ENCODE measurements at places on chromosomes 16 and 17.

DNA sequence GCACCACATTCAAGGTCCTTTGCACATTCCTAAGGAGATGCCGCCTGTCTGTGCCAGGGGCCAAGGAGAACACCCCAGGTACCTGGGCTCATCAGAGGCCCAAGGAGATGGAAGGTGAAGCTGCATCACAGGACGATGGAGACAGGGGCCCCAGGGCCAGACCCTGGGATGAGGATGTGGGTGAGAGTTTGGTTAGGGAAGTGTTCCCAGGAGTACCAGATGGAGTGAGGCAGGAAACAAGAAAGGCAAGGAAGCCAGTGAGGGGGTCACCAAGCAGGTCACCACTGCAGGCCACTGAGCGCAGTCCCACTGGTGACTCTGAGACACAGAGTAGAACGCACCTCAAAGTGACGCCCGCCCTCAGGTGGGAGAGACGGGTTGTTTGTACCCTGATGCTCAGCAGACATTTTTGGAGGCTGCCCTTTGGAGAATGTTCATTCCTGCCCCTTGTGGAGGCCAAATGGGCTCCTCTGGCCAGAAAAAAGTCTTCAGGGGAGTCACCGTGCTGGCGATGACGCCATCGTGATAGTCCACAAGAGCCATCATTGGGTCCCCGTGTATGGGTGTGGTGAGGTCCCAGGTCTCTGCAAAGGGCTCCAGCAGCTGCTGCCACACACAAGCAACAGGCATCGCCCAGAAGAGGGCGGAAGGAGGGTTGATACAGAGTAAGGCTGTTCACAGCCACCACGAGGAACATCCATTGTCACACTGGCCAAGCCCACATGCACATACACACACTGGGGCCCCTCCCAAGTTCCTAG is 57.5 kb downstream of the BEAN1 start:
- no peak for DNase-seq

DNA sequence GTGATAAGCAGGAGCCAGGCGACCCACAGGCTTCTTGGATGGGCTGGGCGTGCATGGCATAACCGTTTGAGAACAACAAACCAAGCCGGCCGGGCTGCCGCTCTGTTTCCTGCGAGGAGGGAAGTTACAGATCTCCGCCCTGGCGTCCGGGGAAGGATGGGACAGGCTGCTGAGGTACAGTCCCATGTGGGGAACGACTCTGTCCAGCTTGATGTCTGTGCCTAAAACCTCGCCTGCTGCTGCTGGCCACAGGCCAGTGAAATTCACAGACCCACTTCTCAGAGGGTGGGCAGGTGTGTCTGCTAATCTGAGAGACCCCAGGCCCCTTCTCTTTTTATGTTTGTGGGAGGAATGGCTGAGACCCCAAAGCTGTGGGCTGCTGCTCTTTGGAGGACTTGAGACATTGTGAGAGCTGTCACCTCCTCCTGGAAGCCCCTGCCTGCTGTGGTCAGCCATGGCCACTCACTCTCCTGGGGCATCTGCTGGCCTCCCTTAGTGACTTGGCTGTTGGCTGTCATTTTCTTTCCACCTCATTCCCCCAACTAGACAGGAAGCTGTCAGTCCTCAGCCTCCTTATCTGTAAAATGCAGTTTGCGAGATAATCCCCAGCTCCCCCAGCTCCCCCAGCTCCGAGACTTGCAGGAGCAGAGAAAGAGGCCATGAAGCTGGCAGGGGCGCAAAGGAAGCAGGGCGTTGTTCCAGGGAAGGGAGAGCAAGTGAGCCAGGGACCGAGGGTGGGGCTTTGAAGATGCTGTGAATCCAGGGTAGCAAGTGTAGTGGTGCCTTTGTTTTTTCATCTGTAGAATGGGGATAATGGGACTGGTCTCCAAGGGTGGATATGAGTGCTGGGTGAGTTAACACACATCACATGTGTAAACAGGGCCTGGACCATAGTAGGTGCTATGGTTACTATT is 51.0 kb downstream of the CMIP start:
- no peak for DNase-seq

GRCh38 chr17:27664606-27664965 is 33.6 kb downstream of the LGALS9 start:
- DNase-seq = no peak

DNA sequence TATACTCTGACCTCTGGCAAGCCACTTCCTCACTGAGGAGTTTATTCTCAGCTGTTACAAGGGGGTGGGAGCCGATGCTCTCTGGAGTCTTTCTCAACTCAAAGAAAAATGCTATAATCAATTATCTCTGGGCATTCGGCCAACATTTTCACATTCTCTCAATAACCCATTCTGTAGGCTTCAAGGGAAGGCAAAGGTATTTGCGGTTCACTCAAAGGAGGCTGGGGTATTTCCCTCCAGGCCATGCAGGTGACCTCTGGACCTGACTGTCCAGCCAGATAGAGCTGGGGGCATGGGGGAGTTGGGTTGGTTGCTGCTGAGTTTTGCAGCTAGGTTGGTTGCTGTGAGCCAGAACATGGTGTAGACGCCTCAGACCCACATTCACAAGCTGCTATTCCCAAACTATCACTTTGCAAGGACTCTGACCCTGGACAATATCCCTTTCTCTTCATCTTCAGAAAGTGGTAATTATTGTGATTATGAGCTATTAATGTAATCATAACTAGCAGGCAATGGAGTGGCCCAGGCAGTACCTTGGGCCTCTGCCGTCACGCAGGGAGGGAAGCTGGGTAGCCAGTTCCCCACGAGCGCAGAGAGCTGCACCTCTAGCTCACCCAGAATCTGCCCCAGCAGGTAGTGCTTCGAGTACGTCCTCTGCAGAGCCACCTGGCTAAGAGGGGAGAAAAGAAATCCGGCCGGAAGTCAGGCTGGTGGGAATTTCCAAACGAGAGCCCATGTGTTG is 42.1 kb downstream of the AIPL1 start:
- DNase-seq = no peak

DNA sequence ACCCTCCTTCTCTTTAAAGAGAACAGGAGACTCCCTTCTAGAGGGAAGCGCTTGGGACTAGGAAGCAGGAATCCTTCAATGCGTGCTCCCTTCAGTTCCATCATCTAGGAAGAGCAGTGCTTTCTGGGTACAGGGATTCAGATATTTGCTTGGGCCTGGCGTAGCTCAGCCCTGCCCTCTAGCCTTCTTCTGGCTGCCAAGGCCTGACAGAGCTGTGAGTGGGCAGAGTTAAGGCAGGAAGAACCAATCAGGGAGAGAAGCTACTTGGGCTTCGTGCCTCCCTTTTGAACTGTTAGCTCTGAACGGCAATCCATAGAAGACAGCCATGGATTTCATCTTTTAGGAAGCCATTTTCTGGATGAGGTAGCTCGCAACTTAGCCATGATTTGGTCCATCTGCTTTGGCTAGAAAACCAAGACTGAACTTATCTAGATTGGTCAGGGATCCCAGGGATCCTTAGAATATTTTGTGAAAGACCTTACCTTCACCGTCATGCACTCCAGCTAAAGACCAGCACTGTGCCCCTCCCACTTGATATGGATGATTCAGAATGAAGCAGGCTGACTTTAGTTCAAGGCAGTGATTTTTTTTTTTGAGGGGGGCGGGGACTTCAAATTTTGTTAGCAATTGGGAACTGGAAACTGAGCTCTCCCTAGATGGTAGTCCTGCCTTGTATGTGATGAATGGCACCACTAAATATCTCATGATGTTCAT is 2.5 kb upstream of the CORO6 start:
- DNase-seq = no peak

- DNase-seq = no peak
These were observed 5.0 kb downstream of the GCGR start for GRCh38 chr17:81808778-81809555.

DNA sequence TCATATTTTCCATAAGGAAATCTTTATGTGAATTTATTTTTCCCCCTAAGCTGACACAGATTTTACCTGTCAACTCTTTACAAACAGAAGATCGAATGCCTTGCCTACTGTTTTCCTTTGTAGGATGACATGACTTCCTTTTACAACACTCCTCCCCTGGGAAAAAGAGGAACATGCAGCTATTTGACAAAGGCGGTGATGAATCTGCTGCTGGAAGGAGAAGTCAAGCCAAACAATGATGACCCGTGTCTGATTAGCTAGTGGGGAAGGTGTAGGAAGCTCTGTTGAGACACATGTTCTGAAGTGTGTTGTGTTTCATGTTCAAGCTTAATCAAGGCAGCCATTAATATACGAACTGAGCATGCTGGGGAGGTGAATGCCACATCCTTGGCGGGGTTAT is 238.0 kb downstream of the PHKB start:
- no peak for DNase-seq

DNA sequence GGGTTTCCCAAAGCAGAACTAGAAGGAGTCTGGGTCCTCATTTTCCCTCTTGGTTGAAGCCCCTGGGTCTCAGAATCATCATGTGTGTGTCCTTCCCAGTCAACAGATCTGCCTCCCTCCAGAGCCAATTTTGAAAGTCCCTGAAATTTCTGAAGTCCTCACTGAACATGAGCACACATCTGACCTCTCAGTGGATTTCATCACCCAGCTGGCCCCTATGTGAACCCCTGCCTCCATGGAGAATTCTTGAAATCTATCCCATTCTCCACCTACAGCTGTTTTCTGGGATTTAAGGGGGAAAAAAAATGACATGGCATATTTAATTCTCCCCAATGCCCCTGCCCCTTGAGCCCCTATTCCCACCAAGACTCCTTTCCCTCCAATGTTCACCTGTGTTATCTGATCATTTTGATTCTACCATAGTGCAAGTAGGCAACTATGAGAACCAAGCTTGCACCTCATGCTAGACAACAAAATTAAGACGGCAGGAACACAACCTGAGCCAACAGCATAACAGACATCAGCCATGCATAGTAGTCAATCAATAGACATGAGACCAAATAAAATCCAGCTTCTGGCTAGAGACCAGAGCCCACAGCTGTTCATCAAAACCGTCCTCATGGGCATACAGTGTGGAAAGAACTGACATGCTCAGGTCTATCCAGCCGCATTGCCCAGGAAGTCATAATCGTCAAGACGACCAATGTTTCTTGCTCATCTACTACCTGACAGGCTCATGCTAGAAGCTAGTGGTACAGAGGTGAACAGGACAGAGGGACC is 14.9 kb downstream of the SOX9 start:
- no peak for DNase-seq

DNA sequence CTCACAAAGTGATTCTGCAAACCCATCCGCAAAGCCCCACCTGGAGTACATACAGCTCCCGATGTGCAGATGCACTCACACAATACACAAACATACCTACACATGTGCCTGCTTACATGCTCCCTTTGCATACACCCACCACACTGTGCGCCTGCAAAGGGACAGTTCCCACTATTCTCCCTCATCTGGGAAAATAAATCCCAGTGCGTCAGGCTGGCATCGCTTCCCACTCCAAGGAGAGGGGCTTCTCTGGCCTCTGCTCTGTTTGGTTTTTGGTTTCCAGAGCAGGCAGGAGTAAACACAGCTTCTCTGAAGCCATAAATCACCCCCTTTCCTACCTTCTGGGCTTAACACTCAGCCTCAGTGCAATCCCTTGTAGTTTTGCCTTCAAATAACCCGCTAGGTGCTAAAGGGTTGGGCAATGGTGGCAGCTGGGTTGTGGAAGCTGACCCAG is 14.7 kb downstream of the HOXB4 start:
- DNase-seq = no peak

- DNase-seq = no peak
These were observed 436.4 kb downstream of the KCNJ18 start for GRCh38 chr17:22128723-22129122.

DNA sequence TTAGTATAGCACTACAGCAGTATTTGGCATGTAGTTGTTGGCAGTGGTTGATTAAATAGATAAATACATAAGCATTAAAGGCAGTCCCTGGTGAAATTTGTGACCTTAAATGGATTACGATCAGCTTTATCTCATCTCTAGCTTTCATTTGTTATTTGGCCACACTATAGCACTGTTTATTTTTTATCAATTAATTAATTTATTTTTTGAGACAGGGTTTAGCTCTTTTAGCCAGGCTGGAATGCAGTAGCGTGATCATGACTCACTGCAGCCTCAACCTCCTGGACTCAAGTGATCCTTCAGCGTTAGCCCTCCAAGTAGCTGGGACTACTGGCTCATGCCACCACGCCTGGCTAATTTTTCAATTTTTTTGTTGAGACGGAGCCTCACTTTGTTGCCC is 18.7 kb upstream of the ARHGAP17 start:
- DNase-seq = no peak

DNA sequence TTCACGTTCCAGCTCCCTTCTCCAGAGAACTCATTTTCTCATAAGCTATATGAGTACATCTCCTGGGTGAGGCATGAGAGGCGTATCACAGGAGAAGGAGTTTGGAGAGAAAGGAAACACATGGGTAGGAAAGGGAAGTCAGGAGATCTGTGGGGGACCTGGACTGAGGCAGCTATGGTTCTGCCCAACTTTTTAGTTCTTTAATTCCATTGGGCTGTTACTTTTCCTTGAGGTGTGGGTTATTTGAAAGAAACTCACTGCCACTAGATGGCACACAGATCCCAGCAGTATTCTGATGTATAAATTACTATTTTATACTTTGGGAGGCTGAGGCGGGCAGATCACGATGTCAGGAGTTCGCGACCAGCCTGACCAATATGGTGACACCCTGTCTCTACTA is 63.6 kb downstream of the NUP93 start:
- DNase-seq = no peak

DNA sequence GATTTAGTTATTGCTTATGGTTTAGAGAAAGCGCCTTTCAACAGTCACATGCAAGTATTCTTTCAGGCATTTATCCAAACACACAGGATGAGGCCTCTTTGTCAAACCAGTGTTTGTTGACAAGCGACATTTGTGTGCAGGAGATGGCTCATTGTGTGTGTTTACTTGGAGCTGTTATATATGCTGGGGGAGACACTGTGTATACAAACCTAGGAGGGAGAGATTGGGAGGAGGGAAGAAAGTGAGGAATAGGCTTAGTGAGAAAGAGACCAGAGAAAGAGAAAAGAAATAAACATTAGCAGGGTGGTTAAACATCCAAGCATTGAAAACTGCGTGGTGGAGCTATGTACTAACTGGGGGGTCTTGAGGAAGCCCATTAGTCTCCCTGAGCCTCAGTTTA is 437.6 kb downstream of the MAF start:
- no peak for DNase-seq

GRCh38 chr17:57130708-57131461 is 45.8 kb downstream of the AKAP1 start:
- DNase-seq = peak; percentile 77

DNA sequence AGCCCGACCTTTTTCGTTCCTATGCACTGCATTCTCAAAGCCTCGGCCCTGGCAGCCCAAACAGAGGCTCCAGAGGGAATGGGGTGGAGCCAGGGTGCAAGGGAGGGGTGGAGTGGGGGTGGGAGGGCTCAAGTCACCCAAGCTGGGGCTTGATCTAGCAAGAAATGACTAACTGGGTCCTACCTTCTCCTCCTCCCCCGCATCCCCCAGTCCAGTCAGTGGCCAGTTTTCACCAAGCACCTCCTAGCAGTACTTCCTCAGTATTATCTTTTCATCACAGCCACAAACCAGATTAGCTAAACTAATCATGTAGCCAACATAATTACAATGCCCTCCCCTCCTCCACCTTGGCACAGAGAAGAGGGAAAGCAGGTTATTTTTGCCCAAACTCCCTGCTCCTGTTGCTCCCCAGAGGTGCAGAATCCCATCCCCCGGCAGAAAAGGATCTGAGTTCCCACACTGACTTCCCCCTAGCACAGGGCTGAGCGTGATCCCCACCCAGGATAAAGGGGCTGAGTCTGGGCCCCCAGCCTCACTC is 2.2 kb downstream of the JUP start:
- DNase-seq = no peak

GRCh38 chr16:5922686-5923085 is 825.1 kb upstream of the EEF2KMT start:
- DNase-seq = no peak

Data from CD4-positive, alpha-beta T cell treated with Interleukin-6 at 100 ng/mL for 8 hours (primary cell).